ENCODE measurements at places on chromosomes 3 and 15.

DNA sequence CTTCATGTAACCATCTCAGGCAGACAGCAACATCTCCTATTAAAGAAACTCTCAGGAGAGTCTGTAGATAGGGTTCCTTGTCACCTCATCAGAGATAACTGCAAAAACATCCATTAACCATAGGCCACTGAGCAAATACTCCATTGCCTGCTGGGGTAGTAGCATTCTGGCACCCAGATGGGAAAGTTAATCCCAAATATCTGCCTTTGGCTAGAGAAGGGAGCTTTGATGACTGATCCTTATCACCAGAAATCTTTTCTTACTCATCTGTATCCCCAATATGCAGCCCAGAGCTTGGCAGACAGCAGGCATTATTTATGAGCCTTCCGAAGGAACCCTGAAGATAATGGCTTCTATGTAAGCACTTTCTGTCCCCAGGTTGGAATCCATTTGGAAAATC, 173.1 kb downstream of the MFSD1 start:
- DNase-seq, result no peak

DNA sequence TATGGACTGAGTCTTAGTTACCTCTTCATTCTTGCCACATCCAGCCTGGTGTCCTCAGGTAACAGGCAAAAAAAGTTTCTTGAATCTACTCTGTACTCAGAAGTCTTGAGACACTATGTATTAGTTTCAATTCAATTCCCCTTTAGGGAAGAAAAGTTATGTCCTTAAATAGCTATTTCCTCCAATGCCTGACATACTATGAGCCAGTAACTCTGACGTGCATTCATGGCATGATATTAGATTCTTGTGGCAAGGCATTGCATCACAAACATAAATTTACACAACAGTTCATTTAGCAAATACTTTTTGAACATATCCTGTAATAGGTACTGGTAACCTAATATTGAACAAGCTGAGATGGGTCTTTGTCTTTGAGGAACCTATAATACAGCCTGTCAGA, 109.3 kb upstream of the FOXB1 start:
- DNase-seq, result no peak

DNA sequence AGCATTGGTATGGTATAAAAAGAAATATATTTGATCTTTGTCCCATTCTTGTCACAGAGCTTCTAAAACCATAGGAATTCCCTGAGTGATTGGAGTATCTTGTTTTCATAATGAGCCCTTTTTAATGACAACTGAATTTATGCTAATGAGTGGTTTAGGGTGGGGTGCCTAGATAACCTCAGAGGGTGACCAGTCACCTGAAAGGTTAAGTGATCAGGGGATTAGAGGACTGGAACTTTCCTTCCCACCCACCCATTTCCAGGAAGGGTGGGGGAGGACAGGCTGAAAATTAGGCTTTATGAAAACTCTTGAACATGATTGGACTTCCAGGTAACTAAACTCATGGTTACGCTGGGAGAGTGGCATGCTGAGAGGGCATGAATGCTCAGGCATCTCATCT, 8.5 kb downstream of the MFN1 start:
- no peak for DNase-seq

GRCh38 chr3:27656790-27657189, 65.3 kb downstream of the EOMES start:
- no peak for DNase-seq

- no peak for DNase-seq
Observed at GRCh38 chr15:51947124-51947523, 24.5 kb downstream of the LEO1 start.

- no peak for DNase-seq
Observed at GRCh38 chr3:118978393-118978758, 56.3 kb downstream of the IGSF11 start.

DNA sequence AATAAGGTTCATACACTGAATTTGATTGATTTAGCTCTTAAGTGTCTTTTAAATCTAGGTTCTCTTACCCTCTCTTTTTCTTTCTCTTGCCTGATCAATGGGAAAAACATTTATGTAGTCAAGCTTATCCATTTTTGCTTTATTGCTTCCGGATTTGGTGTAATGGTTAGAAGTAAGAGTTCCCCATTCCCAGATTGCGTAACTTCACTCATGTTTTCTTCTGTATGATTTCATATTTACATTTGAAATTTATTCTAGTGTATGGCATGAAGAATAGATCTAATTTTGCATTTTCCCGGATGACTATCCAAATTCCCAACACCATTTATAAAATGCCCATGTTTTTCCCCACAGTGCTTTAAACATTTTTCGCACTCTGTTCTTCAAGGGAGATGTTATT, 27.9 kb upstream of the SV2B start:
- DNase-seq, result no peak

- DNase-seq, result peak; percentile 28
Observed at GRCh38 chr3:11720304-11720898, 76.7 kb upstream of the VGLL4 start.

DNA sequence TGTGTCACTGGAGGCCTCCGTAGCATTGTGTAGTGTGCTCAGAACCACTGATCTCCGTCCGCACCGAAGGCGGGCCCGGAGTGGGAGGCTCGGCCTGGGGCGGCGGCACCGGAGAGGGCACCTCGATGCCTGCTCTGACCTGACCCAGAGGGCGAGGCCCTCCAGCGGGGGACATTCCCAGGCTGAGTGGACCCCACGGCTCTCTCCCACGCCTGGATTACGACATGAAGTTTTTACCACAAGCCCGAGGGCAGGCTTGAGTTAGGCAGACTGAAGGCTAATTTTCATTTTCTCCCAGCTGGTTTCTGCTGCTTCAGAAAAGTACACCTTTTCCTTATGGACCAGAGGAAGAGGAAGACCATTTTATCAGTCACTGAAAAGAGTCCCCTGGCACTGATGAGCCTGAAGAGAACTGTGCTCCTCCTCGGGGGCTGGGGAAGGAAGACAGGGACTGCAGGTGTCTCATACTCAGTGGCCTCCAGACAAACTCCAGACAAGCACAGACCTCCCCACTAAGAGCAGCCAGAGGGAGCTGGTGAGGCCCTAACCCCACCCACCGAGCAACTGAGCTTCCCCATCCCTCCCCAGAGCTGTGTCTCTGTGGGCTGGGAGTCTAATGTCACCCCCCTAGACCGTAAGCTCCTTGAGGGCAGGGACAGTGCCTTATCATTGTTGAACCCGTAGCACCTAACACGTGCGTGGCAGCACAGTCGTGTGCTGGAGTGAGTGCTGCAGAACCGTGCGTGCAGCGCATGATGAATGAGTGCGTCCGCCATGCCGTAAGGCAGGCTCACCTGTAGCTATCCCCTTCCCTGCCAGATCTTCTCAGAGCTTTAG, 74.5 kb upstream of the BLM start:
- DNase-seq, result no peak

GRCh38 chr15:41799488-41799805, 25.2 kb downstream of the MAPKBP1 start:
- DNase-seq, result no peak

GRCh38 chr3:5388091-5388490, 200.6 kb downstream of the EDEM1 start:
- DNase-seq, result no peak

DNA sequence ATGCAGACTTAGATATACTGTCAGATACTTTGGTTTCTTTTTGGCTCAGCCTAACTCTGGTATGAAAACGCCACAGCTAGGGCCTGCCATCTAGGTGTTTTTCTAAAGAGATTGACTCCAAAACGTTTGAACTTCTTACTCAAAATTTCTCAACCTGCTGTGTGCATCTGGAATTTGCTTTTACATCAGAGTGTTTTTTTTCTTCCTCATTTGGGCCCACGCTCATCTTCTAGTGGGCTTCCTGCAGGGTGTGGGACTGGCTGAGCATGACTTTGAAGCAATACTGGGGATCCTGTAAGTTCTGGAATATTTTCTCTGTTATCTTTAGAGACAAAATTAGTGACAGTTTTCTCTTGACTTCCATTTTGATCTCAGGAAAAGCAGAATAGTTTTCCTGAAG, 117.8 kb downstream of the NR1D2 start:
- DNase-seq, result no peak

DNA sequence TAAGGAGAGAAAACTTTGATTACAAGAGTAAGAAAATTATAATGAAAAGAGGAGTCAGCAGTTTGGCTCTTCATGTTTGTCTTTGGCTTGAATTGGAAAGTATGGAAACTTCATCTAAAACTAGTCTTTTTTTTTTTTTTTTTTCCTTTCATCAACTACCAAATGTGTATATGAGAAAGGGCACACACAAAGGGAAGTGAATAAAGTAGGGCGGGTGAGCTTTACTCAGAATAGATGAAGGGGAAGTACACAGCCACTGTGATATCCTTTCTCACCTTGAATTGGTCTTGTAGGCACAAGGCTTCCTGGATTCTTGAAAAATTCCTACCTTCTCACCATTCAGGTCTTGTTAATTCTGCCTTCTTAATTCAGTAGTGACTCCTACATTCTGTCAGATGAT, 652.3 kb upstream of the KCNMB2 start:
- DNase-seq, result no peak

DNA sequence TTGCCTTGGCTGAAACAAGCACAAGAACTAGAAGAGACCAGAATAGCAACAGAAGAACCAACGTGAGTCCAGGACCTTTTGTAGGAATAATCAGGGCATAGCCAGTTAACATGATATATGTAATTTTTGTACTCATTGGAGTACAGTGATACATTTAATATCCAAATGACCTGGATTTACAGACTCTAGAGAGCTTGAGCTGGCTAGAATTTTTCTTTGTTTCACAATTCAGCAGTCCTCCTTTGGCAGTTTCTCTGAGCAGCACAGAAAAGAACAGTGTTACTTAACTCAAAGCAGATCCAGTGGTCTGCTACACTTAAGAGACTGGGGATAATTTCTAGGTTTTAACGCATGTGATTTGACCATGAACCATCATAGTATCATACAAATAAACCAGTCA, 245.7 kb downstream of the ADAMTSL3 start:
- DNase-seq, result no peak
